Muscle of back (tissue), 13 donors: ENCODE measurements at places on chromosomes 6 and 20.

- no peak for DNase-seq
Observed at GRCh38 chr20:40980828-40981310, 47.8 kb upstream of the TOP1 start.

DNA sequence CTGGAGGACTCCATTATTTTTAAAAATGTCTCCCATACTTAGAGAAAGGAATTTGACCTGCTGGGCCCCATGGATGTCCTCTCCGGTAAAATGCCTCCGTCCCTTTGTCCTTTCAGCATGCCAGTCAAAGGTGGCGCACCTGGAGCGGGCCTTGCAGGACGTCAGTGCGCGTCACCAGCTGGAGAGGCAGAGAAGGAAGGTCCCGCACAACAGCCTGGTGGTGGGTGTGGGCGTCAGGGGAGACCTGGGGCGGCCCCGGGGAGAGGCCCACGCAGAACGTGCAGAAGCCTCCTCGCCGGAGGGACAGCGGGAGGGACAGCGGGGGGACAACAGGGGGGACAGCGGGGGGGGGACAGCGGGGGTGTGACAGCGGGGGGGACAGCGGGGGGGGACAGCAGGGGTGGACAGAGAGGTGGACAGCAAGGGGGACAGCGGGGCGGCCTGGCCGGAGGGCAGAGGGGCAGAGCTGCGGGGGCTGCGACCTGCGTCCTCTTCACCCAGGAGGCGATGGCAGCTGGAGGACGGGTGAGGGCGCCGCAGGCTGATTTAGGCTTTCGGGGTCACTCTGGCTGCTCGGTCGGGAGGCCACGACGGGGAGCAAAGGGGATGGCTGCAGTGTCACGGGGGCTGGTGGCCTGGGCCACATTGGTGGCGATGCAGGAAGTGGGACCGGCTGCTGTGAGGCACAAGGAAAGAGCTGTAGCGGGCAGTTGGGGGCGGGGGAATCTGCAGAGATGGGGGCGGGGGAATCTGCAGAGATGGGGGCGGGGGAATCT is 859 bp upstream of the KIF25 start:
- no peak for DNase-seq

- DNase-seq, result no peak
Observed at GRCh38 chr20:13307562-13308163, 86.6 kb downstream of the ISM1 start.

DNA sequence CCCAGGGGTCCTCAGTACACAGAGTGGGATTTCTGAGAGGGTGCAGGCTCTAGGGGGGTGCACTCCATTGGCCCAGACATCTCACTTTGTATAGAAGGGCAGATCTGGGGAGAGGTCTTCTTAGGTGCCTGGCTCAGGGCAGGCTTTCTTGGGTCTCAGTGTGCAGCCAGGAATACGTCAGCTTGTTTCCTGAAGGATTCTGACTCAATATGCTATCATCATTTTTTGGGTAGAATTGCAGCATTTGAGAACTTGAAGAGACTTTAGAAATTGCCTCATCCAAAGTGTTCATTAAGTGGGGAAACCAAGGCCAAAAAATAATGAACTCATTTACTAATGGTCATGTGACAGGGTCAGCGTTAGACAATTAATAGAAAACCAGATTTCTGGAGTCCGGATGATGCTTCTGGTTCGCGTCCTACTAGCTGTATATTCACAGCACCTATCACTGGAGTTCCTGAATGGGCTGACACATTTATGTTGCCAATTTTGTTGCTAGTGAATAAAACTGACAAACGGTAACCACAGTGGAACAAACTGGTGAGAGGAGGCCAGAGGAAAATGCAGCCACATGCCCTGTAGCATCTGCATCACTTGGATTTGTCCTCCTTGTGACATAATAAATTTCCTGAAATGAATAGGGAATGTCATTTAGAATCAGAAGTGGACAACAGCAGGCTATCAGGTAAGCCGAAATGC is 238.9 kb downstream of the TBC1D7 start:
- DNase-seq, result no peak

DNA sequence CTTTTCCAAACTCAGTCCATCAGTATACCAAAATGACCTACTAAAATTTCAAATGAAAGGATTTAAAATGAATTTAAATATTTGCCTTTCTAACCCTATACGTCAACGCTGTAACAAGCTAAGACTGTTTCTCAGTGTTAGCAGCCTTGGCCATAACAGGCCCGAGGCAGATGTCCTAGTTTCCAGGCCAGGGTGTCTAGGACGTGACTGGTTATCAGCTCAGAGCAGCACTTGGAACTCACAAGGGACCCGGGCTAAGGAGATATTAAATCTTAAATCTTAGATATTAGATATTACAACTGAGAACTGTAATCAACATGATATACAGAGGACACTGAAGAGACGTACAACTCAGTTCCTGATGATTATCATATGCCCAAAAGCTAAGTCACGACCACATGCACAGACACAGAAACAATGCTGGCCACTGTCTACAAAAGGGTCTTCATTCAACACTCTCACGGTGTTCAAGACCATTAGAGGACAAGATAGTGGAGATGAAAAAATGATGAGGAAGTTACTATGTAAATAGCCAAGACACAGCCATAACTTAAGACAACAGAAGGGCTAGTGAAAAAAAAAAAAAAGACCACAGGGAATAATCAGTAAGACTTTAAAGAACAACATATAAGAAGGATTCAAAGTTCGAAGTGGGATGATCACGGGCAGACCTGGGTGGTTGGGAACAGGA is at the start of gene CLDN20:
CLDN20 (plus strand) TSS at position 641 of the 691 bp plus-strand sequence. CDS start 11,707 bp downstream, outside the sequence.
- no peak for DNase-seq

- no peak for DNase-seq
Observed at GRCh38 chr20:20411402-20411801, 43.5 kb downstream of the INSM1 start.

- no peak for DNase-seq
Observed at GRCh38 chr6:21186479-21187055, 407.0 kb upstream of the SOX4 start.
